ENCODE measurements at places on chromosomes 5 and 9.
A peak's percentile ranks its signal among the peaks of the same experiment; 100 is the strongest.

- DNase-seq: no peak
Measured at GRCh38 chr9:91834740-91835139, 115.3 kb downstream of the ROR2 start.

GRCh38 chr5:77367741-77368140 is 124.4 kb downstream of the WDR41 start:
- no peak for DNase-seq

DNA sequence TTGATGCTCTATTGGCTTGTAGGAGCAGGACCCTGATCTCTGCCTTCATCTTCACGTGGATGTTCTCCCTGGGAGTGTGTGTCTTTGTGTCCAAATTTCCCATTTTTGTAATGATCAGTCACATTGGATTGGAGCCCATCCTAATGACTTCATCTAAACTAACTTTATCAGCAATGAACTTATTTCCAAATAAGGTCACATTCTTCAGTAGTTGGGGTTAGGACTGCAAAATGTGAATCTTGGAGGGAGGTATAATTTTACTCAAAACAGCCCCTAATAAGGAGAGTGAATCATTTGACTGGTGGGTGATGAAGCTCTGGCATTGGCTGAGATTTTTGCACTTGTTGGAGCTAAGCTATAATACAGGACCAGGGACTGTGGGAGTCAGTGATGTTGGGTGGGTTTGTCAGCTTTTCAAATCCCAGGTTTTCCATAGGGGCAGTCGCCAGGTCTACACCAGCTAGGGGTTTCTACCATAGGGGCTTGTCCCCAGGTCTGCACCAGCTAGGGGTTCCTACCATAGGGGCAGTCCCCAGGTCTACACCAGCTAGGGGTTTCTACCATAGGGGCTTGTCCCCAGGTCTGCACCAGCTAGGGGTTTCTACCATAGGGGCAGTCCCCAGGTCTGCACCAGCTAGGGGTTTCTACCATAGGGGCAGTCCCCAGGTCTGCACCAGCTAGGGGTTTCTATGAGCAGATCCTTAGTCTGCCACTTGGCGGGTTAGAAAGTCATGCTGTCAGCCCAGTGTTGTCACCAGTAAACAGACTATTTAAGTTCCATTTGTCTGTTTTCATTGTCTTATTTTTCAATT is 382.6 kb upstream of the DAP start:
- no peak for DNase-seq

DNA sequence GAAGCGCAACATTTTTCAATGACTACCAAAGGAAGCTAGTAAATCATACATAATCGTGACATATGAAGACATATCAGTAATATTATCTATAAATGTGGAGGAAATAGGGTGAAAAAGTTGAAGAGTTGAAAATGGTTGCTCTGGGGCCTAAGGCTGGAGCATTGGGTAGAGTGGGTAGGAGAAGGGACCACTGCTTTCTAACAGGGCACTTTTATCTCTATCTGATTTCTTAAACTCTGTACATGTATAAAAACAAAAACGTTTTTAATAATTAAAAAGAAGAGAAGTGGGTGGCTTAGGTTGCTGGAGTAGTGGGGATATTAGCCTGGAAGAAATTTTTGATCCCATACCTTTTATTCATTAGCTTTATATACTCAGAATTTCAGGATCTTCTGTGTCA is 44.2 kb upstream of the ITGA1 start:
- DNase-seq: no peak

GRCh38 chr5:157926977-157927376 is 68.0 kb upstream of the CLINT1 start:
- no peak for DNase-seq

- DNase-seq: no peak
Measured at GRCh38 chr5:181239062-181239663, 4.5 kb downstream of the RACK1 start.

- DNase-seq: no peak
Measured at GRCh38 chr5:56112526-56113121, 117.9 kb upstream of the IL6ST start.

GRCh38 chr9:36818242-36818938 is 215.7 kb downstream of the PAX5 start:
- no peak for DNase-seq

GRCh38 chr9:14992516-14992915 is 82.3 kb upstream of the FREM1 start:
- DNase-seq: no peak

DNA sequence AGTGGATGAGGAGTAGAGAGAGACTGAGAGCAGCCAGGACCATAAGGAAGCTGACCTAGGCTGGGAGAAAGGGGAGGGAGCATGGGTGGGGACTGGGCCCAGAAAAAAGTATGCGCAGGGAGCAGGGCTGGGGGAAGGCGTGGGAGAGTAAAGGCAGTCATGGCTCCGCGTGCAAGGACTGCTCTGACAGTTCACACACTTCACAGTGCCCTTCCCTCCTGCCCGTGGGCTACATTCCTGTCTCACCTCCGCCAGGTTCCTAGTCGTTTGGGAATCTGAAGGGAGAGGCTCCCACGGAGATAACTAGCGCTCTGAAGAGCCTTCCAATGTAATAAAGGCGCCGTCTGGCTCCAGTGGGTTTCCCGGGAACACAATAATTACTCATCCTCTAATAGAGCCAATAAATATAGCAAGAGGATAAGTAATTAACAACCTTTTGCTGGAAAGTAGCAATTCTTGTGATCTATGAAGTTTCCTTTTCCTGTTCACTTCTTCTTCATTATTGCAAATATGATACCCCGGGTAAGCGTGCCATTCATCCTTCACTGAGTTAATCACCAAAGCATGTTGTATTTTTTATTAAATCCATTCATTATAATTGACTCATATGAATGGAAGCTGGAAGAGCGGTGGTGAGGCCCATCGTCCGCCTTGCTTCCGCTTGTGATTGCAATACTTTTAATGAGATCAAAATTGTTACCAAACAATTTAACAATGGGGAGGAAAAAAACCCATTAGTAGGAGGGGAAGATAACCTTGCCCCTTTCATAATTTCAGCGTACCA is 39.3 kb downstream of the TTLL11 start:
- no peak for DNase-seq

DNA sequence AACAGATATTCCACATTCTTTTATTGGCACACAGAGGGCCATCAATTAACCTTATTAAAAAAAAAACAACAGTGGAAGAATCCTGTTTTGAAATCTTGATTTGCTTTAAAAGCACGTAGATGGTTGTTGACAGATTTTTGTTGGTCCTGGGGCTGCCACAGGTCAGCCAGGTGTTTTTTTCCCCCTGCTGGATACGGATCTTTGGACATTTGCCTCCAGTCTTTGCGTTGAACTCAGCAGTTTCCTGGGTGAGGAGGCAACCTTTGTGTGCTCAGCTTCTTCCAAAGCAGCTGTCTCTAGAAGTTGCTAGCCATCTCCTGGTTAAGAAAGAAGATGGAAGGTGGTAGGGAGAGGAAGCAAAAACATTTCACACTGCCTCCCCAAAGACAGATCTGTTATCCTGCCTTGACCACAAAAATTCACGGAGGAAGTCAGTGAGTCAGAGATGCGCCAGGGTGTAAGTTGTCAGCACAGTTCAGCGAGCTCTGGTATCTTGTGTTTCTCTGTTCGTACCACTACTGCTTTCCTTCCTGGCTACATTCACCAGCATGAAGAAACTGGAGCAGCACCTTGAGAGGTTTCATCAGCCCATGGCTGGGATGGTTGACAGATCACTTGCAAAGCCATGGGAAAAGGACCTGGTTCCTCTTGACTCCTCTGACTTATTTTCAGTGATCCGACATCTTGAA is 207.3 kb downstream of the ARHGAP26 start:
- peak; percentile 67 for DNase-seq

- no peak for DNase-seq
Measured at GRCh38 chr9:14831074-14831473, 79.2 kb downstream of the FREM1 start.

DNA sequence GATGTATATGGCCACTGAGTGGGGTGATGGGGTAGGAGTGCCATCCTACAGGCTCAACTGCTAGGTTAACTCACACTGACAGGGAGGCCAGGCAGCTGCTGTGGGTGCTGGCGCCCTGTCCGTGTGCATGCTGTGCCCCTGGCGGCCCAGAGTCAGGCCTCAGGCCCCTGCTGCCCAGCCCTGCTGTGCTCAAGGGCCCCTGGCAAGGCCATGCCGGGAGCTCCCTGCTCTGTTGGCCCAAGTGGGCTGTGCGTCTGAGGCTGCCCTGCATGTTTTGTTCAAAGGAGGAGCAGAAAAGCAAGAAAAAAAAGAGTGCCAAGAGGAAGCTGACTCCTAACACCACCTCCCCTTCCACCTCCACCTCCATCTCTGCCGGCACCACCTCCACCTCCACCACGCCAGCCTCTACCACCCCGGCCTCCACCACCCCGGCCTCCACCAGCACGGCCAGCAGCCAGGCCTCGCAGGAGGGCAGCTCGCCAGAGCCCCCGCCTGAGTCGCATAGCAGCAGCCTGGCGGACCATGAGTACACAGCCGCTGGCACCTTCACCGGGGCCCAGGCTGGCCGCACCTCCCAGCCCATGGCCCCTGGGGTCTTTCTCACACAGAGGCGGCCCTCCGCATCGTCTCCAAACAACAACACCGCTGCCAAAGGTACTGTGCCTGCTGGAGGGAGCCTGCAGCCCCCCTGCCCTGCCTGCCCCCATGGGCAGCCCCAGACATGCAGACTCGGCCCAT is 100.1 kb downstream of the PHF2 start:
- DNase-seq: peak; percentile 3

- no peak for DNase-seq
Measured at GRCh38 chr5:150595466-150596031, 44.9 kb upstream of the SYNPO start.

- DNase-seq: no peak
Measured at GRCh38 chr9:121395558-121395957, 25.5 kb upstream of the STOM start.

DNA sequence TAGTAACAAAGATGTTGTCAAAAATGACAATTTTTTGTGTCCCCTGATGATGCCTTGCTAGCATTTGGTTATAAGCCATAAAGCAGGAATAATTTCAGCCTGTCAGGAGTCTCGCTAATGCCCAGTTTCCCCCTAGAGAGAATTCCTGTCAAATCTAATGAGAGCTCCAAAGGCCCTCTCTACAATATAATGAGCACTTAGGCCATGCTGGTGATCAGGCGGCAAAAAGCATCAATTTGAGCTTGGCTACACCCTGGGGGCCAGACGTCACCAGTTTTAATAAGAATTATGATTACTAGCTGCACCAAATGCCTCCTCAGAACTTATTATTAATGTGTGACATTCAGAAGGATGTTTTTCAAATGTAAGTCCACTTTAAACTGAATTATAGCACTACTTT is 6.1 kb downstream of the TLE1 start:
- no peak for DNase-seq

- DNase-seq: no peak
Measured at GRCh38 chr5:122322801-122323548, 10.9 kb downstream of the SNCAIP start.

GRCh38 chr5:95080030-95080429 is 204.9 kb downstream of the MCTP1 start:
- DNase-seq: no peak

DNA sequence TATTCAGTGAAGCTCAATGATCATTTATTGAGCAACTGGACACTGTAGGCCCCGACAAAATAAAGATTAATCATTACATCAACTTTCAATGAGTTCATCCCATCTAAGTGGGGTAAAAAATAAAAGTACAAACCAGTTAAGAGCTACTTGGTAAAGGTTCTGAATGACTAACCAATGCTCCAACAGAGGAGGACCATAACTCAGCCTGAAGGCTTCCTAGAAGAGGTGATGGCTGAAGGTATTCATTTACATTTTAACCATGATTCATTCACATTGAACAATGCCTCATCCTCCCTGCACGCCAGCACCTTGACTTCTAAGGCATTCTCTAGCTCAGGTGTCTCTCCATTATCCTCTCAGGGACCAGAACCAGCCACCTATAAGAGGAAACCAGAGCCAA is 201.4 kb downstream of the ZNF462 start:
- no peak for DNase-seq

GRCh38 chr9:36840898-36841536 is 193.1 kb downstream of the PAX5 start:
- no peak for DNase-seq

DNA sequence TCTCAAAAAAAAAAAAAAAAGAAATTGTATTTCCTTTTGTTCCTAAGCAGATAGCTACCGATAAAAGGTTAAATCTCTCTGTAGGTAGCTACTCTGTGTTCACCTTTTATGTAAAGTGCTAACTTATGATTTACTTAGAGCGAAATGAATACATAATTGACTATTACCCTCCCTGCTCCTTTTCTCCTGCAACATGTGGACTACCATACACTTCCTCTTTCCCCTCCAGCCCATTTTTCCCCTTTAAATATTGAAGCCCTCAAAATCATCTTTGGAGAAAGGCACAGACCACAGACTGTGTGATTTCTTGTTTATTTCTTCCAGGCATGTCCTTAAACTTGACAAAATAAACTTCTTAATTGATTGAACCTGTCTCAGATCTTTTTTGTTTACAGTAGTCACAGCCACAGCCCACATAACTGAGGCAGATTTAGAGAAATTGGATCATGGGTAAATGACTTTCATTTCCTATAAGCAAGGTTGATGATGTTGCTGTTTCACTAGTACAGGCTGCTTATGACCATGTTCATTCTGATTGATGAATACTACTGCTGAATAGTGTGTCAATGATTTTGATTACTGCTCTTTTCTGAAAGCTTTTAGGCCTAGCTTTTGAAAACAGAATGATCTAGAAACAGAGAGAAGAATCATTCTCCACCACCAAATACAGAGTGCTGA is 59.2 kb downstream of the PHAX start:
- no peak for DNase-seq

- no peak for DNase-seq
Measured at GRCh38 chr5:43146958-43147357, 26.2 kb downstream of the ZNF131 start.

- DNase-seq: no peak
Measured at GRCh38 chr5:20360263-20360662, 372.3 kb upstream of the CDH18 start.

DNA sequence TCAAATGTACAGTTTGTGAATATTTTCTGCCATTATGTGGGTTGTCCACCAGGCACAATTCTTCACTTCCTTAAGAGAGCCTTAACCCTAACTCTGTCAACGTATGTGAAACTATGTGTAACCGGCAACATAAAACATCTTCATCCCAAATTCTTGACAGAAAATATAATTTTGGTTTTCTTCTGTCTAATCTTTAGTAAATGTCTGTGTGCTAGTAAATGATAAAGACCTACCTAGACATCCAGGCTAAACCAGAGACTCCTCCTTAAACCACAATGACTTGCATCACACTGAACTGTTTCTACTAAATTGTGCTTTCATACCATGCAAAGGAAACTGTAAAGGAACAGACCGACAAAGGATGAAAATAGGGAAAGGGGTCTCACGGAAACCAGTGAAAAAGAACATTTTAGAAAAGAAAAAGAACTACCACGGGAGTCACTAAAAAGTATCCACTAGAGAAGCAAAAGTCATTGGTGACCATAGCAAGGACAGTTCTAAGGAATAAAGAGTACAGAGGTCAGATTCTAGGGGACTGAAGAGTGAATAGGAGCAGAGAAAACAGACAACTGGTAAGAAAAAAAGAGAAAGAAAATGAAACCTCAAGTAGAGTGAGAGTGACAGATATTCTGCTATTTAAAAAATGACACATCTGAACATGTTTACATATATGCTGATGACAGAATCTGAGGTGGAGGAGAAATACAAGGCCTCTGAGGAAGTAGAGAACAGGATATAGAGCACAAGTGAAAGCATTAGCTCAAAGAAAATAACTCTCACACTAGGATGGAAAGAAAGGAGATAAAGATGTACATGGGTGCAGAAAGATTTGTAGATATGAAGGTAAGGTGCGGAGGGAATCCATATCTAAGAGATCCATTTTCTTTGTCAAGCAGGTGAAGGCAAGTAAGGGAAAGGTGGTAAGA is 49.4 kb downstream of the FNIP1 start:
- DNase-seq: no peak
